Endodermal cell (in vitro differentiated cells): ENCODE measurements at places on chromosomes 2 and 18. TPM values are rescaled to one million over a fixed set of nuclear protein-coding genes. Genes with fewer than 3 reads are reported as not detected.
A peak's percentile ranks its signal among the peaks of the same experiment; 100 is the strongest.

CD28 gene
- not detected in 2 replicates for total RNA-seq

RAB6C gene
- total RNA-seq = 0.14 and 0.24 TPM in 2 replicates

TTN gene
- 75.0 and 101 TPM in 2 replicates for total RNA-seq

ESCO1 gene
- total RNA-seq = 29.1 and 33.3 TPM in 2 replicates

- peak; percentile 44 for DNase-seq
These were observed 4.0 kb downstream of the GATA6 start for GRCh38 chr18:22173221-22173927.

DNA sequence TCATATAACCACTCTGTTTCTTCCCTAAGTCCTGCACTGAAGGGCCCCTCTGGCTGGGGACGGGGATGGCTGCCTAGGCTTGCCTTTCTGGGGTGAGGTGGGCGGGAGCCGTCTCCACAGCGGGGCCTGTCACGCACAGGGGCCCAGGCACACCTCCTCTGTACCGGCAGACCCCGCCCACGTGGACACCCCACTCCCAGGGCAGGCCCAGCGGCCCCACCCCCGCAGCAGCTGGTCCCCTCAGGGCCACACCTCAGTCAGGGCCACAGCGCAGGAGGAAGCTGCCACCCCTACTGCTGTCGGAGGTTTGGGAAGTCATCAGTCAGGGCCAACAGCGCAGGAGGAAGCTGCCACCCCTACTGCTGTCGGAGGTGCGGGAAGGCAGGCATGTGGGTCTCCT, 257.6 kb upstream of the RAB6C start:
- DNase-seq = no peak

GRCh38 chr2:123438251-123438650, 586.8 kb upstream of the CNTNAP5 start:
- DNase-seq = no peak

DNA sequence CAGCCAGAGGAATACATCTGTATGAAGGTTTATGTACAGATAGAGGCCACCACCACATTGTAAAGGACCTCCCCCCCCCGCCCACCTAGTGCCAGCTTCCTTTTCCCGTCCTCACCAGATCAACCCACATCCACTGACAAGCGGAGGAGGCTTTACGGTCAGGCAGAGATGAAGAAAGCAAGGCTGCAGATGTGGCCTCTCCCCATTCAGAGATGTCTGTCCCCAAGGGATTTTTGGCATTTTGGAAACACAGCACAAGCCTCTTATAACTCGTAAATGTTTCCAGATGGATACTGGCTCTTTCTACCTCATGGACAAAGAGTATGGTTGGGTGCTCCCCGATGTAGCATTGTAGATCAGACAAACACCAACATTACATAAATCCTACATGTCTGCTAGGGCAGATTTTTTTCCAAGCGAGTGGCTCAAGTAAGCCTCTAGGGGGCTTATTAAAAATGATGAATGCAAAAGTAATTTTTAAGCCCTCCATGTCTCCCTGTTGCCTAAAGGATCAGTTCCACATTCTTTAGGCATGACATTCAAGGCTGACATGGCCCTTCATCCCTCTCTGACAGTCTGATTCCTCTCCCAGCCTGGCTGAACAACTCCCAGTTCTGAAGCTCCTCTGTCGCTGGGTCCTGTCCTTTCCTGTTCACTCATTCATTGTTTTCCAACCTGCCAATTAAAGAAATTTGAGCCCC, 11.7 kb downstream of the VIT start:
- DNase-seq = no peak

SALL3 gene
- 36.4 and 37.3 TPM in 2 replicates for total RNA-seq

DNA sequence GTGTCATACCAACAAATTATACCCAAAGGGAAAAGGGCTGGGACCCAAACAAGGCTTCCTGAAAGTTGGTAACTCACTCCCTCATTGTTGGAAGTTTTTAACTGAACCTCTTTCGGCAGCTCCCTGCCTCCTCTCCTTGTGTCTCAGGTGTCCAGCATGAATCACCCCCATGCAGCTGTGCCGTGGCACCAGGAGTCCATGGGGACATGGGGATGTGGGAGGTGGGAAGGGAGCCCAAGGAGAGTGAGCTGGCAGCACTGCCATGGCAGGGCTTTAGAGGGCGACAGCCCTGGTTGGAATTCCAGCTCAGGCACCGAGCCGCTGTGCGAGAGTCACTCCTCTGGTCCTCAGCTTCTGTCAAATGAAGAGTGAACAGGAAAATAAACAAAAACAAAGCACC, 12.5 kb upstream of the GYPC start:
- peak; percentile 71 for DNase-seq

GRCh38 chr2:202635428-202636212, 851 bp downstream of the FAM117B start:
- peak; percentile 96 for DNase-seq

MLPH gene
- total RNA-seq = 0.75 and 2.7 TPM in 2 replicates

DNA sequence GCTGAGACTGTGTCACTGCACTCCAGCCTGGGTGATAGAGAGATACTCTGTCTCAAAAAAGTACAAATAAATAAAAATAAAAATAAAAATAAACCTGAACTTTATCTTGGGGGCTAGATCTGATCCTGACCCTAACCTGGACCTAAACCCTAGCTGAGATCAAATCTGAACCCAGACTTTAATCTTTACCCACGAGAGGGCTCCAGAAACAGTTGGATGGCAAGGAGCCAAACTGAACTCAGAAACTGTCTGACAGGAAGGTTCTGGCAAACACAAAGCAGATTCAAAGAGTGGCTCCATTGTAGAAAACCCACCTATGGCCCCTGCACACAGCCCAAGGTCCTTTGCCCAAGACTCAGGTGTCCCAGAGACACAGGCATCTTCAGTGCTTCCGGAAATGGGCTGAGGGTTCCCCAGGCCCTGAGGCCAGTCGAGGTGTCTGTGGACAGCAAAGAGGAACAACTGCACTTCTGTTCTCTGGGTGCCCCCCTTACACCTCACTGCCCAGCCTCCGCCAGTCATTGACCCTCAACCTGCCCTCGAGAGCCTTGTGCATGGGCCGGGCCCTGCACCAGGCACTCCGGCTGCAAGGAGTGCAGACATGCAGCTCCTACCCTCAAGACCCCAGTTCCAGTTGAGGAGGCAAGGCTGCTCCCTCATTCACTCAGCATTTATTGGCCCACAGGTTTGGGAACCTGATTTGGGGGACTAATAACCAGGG, 95.2 kb downstream of the TFCP2L1 start:
- DNase-seq = peak; percentile 28

GRCh38 chr18:38956068-38956467, 1390.5 kb upstream of the CELF4 start:
- DNase-seq = no peak

GRCh38 chr2:144020047-144020446, 499.9 kb downstream of the ZEB2 start:
- no peak for DNase-seq

DNA sequence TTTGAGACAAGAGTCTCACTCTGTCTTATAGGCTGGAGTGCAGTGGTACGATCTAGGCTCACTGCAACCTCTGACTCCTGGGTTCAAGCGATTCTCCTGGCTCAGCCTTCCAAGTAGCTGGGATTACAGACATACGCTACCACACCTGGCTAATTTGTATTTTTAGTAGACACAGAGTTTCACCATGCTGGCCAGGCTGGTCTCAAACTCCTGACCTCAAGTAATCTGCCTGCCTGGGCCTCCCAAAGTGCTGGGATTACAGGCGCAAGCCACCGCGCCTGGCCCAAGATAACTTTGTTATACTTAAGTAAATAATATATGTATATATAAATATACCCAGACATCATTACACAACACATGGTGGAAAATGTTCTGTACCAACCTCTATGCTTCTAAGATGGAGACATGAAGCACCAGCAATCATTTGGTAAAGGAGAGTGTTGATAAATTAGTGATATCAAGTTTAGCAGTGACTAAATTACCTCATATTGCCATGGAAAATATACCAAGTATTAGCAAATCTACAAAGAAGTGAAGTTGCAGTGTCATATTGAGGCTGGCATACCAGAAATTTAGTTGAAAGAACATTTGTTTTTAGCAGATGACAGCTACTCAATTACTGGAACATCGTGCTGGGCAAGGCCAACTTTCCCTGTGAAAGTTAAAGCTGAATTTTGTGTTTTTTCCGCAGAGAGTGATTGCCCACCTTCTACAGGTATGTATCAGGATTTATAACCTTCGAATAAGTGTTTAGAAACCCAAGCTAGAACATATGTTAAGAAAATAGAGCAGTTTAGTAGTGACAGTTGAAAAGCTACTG, 177.7 kb downstream of the MYCN start:
- DNase-seq = no peak

DNA sequence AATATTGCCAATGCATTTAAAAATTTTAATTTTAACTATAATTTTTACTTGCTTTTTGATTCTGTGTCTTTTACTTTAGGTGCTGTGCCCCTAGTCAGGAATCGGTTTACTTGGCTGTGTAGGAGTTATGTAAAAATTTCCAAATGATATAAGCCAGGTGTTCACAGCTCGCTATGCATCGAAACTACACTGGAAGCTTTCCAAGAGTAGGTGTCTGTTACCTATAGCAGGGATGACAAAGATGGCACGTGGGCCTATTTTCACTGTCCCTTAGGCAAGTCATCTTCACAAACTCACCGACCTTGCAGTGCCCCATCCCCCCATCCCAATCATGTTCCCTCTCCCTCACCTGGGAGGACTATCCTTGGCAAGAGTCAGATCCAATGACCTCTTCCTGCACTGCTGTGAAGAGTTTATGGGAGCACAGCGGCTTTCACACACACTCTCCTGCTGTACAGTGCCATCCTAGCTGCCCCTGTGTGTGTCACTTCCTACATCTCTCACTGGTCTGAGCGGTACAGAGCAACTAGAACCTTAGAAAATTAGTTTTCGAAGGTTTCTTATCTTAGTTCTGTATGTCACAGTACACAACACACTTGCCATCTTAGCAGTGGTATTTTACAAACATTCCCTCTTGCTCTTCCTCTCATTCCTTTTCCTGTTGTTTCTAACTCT, 49.2 kb upstream of the NAB1 start:
- DNase-seq = no peak

GRCh38 chr2:98454500-98455235, 10.0 kb downstream of the INPP4A start:
- DNase-seq = peak; percentile 51

- DNase-seq = peak; percentile 67
These were observed 36.3 kb downstream of the CXCR4 start for GRCh38 chr2:136081582-136082210.

DNA sequence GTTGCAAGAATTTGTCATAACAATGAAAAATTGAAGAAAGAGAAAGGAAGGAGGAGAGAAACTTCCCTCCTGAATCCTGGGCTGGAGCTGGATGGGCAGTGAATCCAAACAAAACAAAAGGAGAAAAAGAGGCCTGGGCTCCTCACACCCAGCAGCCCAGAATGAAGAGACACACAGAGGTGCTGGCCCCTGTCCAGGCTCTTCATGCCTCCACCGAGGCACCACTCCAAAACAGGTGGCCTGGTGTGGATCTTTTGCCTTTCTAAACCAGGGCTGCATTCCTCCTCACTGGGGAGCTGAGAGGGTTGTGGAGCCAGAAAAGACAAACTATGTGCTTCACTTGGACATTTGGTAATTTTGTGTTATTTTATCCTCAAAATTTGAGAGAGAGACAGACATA, 76.0 kb downstream of the FAM124B start:
- no peak for DNase-seq

DNA sequence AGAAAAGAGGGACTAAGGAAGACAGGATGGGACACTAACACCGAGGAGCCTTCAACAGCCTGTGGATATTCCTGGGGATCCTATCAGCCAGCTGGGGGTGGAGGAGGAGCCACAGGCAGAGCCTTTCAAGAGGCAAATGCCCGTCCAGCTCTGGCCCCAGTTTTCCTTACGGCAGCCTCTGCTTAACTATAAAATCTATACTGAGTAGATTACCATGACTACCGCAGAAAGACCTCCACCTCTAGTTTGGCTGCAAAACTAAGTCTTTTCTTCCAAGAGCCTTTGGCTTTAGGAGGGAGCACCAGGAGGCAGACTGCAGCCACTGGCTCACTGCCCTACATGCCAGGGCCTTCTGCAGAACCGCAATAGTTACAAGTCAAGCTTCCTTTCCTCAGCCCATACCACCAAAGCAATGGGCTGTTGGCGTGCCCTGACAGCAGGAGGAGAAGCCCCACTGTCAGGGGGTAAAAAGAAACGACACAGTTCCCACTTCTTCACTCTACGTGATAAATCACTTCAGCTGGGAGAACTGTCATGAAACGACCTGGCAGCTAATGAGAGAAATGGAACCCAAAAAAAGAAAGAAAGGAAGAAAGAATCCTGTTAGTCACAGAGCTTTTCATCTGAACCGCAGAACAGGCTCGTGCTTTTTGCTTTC, 25.1 kb upstream of the CREB1 start:
- DNase-seq = peak; percentile 63

ATRAID gene
- 140 to 151 TPM (median 145 TPM) in 3 replicates for total RNA-seq

DNA sequence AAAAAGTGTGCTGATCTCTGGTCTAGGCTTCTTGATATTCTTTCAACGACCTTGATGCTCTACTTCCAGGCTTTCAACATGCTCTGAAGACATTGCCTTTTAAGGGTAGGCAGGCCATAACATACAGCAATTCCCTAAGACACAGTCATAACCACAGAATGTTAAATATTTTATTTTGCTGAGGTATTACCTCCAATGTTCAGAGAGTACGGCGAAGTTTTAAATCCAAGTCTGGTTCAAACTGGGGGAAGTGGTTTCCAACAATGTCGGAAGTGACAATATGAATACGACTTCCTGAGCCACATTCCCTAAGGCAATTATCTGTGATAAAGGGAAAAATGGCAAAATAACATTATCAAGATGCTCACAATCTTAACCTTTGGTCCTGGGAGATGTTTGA, 1077.9 kb upstream of the PIK3C3 start:
- no peak for DNase-seq

DNA sequence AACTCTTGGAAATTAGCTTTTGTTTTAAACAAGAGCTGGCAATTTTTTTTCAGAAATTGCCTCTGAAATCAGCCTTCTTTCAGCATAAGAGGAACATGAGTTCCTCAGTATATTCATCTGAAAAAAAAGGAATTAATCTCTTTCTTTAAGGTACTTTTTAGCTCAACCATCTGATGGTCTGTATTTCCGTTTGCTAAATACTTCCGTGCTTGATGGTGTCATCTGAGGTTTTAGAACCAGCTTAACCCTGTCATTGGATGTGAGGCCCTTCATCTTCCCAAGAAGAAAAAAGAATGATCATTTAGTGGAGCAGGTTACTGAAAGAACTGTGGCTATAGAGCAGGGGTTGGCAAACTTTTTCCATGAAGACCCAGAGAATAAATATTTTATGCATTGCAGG, 175.0 kb downstream of the TRABD2A start:
- no peak for DNase-seq

DNA sequence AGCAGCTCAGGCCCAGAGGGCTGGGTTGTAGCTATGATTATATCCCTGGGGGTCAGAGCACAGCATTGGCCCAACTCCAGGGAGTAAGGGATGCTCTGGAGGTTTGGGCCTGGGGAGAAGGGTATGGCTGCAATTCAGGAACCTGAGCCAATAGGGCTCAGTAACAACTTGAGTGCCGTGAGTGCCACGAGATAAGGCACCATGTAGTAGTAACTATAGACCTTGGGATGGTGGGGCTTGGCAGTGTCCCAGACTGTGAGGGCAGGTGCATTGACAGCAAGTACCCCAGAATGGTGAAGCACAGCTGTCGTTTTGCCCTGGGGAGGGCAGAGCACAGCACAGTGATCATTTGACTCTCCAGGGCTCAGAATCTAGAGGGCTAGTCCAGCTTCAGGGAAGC, 45.1 kb upstream of the ZNF396 start:
- no peak for DNase-seq
